ENCODE measurements at places on chromosomes 5 and 9.

DNA sequence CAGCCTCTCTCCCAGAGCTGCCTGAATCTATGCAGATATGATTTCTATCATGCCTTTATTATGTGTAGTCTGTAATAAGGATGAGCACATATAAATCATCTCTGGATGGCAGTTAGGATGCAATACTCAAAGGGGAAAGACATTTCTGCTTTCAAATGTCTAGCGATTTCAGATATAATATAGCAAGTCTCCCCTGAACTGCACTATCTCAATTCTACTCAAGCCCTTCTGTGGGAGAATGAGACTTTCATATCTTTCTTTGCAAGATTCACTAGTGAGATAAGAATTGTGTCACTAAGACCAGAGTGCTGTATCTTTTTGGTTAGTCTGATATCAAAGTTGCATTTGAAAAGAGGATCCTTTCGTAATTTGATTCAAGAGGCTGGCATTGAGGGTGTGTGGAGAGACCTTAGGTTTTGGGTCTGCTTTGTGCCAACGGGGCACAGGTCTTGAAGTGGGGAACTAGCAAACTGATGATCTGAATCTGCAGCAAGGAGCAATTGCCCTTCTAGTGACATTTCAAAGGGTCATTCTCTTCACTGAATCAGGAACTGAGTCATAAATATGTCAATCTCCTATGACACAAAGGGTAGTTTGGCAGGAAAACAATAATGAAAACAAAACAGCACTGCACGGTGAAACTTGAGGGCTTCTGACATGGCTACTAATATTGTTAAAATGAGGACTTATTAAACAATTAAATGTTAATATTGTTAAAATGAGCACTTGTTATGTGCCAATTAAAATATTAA, 305.5 kb upstream of the CLINT1 start:
- DNase-seq = no peak

DNA sequence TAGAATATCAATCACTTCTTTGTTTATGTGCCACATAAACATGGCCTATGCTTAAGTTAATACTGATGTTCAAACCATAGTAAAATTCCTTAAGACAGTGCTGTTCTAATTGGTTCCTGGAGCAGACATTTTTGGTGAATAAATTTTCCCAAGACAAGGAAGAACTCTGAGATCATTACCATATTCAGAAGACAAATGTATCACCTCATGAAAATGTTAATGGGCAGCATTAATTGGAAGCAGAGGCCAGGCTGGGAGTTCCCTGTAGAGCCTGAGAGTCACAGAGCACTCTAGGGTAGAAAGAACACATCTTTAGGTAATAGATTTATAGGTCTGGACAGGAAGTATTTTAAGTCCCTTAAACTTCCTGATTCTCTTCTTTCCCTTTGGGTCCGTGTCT, 240.2 kb downstream of the MAN2A1 start:
- DNase-seq = no peak

GRCh38 chr9:105206821-105207699, 37.4 kb upstream of the SLC44A1 start:
- DNase-seq = no peak

DNA sequence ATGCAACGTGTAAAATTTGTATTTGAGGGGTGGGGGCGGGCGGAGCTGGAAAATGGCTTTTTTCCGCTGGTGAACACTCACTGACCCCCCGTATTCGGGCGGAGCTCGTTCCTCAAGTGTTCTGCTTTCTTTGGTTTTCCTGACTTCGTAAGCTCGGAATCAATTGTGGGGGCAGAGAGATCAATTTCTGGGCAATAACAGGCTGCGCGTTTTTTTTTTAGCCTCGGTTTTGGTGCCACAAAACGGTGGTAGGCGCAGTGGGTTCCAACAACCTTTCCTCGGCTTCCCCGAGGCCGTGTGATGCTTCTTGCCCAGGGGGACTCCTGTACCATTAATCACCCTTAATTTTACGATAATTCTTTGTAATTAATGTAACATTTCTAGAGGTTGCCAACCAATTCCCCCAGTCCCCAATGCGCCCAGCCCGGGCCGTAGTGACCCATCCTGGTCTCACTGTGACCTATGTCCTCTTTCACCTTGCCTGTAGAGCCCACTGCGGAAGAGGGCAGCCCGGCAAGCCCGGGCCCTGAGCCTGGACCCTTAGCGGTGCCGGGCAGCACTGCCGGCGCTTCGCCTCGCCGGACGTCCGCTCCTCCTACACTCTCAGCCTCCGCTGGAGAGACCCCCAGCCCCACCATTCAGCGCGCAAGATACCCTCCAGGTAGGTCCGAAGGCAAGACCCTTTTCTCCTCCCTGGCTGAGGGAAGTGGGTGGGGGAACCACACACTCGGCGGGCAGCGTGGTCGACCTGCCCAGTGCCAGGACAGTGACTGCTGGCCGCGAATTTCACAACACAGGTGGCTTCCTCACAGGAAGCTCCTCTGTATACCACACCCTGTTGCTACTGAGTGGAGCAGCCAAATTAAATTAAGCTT, 3.7 kb downstream of the NR4A3 start:
- no peak for DNase-seq

GRCh38 chr5:170491479-170491878, 12.3 kb upstream of the KCNIP1 start:
- DNase-seq = no peak

GRCh38 chr5:39794513-39795210, 369.9 kb upstream of the DAB2 start:
- no peak for DNase-seq

DNA sequence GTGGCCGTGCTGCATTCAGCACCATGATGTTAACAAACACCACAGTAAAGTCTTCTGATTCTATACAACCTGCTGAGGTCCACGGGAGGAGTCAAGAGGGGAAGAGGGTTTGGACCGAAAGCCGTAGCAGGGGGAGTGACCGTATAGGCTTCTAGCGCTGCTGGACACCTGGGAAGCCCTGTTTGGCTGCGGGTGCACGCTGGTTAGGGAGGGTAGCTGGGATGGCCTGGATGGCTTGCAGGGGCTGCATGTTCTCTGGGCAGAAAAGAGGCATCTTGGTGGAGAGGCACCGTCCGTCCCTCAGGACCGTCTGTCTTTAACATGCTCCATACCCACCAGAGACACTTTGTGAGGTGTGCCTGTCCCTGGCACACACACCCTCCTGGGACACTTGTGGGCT, 251.0 kb upstream of the IRX1 start:
- no peak for DNase-seq

GRCh38 chr9:136631038-136632000, 31.4 kb upstream of the EGFL7 start:
- DNase-seq = peak; percentile 84

- DNase-seq = no peak
Measured at GRCh38 chr9:37905131-37905505, 1.2 kb upstream of the SLC25A51 start.

GRCh38 chr5:140801494-140801841, 611 bp downstream of the PCDHA3 start:
- no peak for DNase-seq

DNA sequence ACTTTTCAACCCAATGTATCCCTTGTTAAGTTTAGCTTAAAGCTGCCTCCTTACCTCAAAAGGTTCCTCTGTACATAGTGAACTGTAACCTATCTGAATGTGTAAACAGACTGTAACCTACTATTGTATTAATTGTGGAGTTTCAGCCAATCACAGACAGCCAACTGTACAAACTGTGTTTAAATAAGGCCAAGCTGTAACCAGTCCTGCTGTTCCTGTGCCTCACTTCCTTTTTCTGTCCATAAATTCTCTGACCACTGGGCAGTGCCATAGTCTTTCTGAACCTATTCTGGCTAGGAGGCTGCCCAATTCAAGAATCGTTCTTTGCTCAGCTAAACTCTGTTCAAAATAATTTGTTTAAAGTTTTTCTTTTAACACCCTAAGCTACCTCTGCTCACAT, 74.7 kb upstream of the DAPK1 start:
- DNase-seq = no peak

- DNase-seq = no peak
Measured at GRCh38 chr9:71607461-71607881, 160.8 kb downstream of the CEMIP2 start.

DNA sequence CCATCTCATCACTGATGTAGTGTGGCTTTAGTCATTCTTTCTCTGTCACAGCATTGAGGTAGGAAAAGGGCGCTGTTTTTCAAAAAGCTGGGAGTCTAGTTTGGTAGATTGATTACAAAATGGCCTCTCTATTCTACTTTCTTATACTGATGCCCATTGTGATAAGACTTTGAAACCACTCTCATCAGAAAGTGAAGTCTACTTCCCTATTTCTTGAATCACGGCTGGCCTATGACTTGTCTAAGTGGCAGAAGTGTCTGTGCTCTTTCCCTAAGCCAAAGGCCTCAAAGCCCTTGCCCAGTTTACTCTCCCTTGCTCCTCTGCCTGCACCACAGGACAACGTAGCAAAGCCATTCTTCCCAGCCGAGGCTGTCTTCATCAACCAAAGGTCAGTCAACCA, 83.0 kb upstream of the IL33 start:
- no peak for DNase-seq
